ENCODE measurements at places on chromosomes 3 and 15.

DNA sequence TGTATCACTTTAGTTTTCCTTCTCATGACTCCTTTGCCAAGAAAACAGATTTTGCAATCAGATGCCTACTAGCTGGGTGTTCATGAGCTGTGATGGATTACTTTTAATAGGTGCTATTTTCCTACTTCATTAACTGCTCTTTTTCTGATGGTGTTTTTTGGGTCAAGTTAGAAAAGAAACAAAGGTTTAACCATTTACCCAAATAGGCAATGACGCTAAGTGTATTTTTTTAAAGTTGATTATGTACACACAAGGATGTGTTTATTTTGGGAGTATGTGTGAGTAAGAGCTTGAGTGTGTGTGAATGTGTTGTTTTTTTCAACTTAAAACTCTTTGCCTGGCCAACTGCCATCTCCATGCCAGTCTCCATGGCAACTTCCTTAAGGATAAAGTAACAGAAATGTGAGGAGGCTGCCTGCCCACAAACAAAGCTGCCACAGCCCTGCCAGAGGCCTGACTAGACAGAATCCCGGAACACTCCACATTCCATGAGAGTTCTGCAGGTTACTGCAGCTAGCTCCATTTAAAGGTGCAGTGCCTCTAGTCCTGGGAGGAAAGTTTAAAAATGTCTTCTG is 215.6 kb upstream of the RBMS3 start:
- DNase-seq: no peak

GRCh38 chr3:15528854-15529537 is 7.5 kb upstream of the COLQ start:
- no peak for DNase-seq

GRCh38 chr3:179504371-179504770 is 53.1 kb upstream of the GNB4 start:
- no peak for DNase-seq

GRCh38 chr15:98674336-98674735 is 26.0 kb downstream of the IGF1R start:
- DNase-seq: no peak

- no peak for DNase-seq
These were observed 537.3 kb upstream of the NR2F2 start for GRCh38 chr15:95793231-95793630.

DNA sequence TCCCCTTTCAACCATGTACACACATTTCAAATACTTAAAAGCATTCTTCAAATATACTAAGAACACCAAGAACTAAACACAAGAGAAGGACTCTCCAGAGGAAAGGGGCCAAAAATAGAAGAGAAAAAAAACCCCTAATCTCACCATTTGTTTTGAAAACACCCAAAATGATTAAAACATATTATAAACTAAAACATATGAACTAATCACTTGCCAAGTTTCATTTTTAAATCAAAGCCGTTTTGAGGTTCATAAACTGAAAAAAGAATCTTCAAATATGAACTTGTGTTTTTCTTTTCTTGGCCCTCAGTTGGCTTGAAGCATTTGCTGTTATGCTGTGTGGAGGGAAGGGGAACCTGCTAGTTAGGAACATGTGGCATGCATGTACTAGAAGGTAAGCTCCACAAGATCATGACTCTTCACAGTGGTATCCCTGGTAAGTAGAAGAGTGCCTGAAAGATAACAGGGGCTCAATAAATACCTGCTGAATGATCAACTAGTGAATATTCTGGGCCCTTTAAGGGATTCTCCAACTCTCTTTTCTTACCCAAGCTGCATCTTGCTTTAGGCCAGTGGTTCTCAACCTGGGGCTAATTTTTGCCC is 224.5 kb downstream of the TIGIT start:
- DNase-seq: no peak

- no peak for DNase-seq
These were observed 10.3 kb upstream of the KIF7 start for GRCh38 chr15:89665449-89666181.

GRCh38 chr3:94522488-94522887 is 459.6 kb downstream of the NSUN3 start:
- DNase-seq: no peak

DNA sequence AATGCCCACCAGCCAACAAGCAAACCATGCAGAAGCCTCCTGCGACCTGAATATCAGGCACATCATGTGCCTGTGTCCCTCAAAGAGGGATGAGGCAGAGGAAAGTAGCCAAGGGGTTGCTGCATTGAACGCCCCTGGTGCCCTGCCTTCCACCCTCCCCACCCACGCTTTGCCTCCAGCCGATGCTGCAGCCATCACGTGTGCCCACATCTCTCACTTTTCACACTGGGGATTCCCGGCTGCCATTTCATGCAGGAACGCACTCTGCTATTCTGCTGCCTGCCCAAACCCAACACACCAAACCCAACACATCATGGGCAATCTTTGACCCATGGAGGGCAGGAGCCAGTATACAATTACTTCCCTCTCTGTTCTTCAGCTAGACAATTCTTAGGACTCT is 462.2 kb upstream of the PROK2 start:
- DNase-seq: no peak

- no peak for DNase-seq
These were observed 65.9 kb downstream of the PGPEP1L start for GRCh38 chr15:98941595-98942255.

Measured in stimulated activated CD8-positive, alpha-beta memory T cell treated with anti-CD3 and anti-CD28 coated beads, Interleukin-4, amount 100 ng/mL, for 1 hour (primary cell).